ENCODE measurements at places on chromosomes 1 and 21.
A peak's percentile ranks its signal among the peaks of the same experiment; 100 is the strongest.

GRCh38 chr1:29832936-29833335 is 596.6 kb downstream of the PTPRU start:
- DNase-seq: no peak

DNA sequence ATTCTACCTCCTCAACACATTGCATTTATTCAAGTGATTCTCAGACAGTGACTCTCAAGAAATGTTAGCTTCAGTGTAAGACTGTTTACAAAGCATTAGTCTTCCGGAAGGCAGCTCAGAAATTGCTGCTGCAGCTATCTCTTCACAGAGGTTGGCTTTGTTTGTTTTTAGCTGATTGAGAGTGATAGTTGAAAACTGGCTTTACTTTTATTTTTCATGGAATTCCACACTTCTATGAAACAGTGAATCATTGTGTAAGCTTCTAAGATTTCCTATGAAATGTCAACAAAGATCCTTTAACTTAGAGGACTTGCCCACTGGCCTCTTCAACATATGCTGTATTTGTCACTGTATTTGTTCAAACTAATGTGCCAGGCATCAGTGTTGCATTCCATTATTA is 121.3 kb downstream of the TNNI3K start:
- DNase-seq: no peak

DNA sequence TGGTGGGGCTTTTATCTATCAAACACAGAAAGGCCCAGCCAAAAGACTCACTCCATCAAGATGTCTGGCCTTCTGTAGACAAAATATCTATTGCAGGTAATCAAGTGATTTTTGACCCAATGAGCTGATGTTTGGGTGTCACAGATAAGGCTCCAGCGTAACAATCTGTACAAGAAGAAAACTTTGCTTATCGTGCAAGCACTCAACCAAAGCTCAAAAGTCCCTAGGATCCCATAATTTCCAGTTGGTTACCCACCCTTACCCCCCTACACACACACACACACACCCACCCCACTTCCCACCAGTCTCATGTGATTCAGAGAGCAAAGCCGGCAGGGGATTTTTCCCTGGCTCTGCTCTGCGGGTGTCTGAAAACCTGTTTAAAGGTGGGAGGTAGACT is 5.8 kb downstream of the ITPKB start:
- no peak for DNase-seq

GRCh38 chr1:94540440-94541245 is 916 bp downstream of the F3 start:
- no peak for DNase-seq

DNA sequence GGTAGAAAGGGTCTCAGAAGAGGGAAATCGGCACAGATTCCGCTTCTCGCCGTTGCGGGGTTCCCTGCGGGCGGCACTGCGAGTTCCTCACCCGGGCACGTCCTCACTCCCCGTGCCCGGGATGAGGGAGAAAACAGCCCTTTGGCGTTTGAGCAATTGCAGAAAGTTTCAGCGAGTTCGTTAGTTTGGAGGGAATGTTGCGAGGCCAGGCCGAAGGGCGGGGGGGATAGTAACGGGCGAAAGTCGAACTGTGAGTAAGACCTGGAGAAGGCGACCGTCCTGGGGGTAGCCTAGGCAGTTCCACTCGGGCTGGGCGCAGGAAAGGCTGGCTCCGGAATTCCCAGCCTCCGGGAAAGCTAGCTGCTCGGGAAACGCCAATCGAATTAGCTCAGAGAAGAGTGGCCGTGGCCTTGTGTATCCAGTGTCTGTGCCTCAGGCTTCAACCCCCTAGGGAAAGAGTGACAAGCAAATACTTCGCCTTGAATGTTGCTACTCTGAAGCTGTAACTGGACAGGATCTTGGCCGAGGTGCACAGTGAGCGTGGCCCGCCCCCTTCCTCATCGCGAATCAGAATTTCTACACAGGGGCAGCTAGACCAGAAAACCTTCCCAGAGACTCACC is 787 bp downstream of the PTGFR start:
- peak; percentile 44 for DNase-seq

DNA sequence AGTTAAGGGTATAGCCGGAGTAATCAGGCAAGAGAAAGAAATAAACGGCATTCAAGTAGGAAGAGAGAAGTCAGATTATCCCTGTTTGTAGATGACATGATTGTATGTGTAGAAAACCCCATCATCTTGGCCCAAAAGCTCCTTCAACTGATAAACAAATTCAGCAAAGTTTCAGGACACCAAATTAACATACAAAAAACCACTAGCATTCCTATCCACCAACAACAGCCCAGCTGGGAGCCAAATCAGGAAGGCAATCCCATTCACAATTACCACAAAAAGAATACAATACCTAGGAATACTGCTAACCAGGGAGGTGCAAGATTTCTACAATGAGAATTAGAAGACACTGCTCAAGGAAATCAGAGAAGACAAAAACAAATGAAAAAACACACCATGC is 45.3 kb downstream of the MAST2 start:
- DNase-seq: no peak

GRCh38 chr1:34884536-34884935 is 25.0 kb upstream of the SMIM12 start:
- no peak for DNase-seq

GRCh38 chr1:18738617-18739016 is 108.0 kb downstream of the PAX7 start:
- DNase-seq: no peak

- no peak for DNase-seq
Observed at GRCh38 chr1:56958526-56958925, 7.3 kb downstream of the C8B start.

GRCh38 chr1:235286667-235287066 is 41.3 kb downstream of the ARID4B start:
- no peak for DNase-seq

DNA sequence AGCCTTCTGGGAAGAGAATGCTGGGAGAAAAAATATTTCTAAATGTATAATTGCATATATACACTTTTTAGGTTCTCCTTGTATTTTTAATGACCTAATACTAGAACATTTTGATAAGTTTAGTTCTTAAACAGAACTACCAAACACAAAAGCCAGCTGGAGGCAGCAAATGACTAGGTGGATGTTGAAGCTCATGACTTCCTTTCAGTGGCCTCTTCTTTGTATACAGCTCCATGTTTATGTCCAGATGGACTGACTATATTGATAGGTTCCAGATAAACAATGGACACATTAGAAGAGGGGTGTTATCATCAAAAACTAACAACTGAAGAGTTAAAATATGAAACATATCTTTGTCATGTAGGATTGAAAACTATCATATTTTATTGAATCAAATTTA is 52.5 kb downstream of the LRRC8D start:
- no peak for DNase-seq

DNA sequence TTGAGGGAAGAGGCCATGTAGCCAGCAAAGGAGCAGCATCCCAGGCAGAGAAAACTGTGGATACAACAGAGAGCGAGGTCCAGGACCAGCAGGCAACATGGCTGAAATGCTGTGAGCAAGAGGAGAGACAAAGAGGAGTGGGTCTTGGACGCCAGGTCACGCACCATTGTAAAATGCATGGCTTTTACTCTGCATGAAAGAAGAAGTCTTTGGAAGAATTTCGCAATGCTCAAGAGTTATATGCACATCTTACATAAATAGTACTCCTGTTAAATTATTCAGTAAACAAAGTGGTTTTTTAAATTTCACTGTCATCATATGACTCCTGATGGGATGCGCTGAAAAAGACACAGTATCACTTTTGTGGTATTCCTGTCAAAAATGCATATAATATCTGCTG is 3.5 kb downstream of the CD244 start:
- no peak for DNase-seq

DNA sequence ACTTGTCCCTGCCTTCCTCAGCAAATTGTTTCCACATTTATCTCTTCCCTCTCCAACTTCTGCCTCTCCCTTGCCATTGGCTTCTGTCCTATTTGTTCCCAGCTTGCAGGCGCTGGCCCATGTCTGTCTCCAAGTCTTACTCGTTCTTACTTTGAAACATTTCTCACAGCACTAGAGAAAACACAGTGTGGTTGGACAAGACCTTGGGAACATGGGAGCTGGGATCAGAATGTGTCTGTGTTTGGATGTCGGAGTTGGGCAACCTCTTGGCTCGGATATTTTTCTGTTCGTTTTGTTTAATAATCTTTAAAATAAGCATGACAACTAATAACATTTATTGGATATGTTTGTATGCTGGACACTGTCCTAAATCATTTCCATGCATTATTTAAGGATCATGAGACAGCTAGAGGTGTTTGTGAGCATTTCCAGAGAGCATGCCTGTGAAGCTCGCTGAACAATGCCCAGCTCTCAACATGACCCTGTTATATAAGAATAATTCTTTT is 5.9 kb upstream of the BRWD1 start:
- no peak for DNase-seq

- DNase-seq: no peak
Observed at GRCh38 chr1:187157552-187157951, 328.8 kb downstream of the PLA2G4A start.

- peak; percentile 49 for DNase-seq
Observed at GRCh38 chr1:39900662-39901463, 854 bp downstream of the MYCL start.

DNA sequence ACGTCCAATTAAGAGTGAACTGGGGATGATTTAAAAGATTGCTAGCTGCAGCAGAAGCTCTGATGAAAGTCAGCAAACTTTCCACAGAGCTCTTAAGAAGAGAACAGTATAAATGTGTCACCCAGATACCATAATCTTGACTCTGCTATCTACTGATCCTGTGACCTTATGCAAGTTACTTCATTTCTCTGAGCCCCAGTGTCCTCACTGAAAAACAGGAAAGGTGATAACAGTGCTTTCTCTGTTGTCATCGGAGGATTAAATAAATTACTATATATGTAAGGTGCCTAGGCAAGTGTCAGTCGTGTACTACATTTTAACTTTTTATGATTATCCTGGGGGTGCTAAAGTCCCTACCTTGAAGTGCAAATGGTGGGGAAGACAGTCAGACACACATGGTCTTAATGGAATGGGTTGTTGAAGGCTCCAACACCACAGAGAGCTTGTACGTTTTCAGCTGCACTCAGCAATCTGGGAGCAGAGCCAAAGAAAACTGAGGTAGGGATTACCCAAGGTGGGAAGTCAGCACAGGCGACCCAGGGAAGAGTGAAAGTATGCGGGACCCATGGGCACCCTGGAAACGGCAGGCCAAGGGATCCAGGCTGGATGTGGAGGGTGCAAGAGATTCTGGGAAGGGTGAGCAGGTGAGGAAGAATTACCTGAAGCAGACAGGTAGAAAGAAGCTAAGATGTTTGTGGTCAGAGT is 82.8 kb downstream of the DTL start:
- no peak for DNase-seq

DNA sequence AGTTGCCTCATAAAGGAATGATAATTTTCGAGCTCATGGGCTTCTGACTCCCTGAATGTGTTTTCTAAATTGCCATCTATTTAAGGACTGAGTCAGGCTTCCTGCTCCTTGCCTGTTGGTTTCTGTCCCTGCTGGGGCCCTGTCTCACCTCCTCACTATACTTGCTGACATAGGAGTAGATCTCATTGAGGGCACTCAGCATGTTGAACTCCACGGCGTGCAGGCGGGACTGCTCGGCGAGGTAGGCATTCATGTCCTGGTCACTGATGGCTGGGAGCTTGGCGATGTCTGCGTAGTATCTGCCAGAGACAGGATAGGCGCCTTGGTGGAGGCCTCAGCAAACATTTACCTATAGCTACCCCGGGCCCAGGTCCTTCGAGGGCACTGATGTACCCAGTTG is 116.9 kb upstream of the CD34 start:
- no peak for DNase-seq

GRCh38 chr1:241443561-241443960 is 76.0 kb downstream of the FH start:
- no peak for DNase-seq

- DNase-seq: no peak
Observed at GRCh38 chr1:84280912-84281311, 20.6 kb upstream of the SAMD13 start.

DNA sequence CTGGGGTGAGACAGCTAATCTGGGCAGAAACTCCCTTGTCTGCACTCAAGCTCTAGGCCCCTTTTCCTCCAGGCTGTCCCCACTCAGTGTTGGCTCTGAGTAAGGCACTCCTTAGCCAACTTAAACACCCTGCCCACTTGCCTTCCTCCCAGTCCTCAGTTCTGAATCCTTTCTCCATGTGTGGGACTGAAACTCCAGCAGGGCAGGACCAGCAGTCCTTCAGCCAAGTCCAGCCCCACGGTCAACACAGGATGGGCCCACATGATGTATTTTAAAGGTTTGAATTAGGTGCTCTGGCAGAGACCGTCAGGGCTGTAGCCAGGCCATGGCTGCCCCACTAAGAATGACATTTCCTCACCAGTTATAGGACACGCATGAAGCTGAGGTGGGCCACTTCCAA is 107.8 kb downstream of the EDEM3 start:
- DNase-seq: no peak
